ENCODE measurements at places on chromosomes 13 and 19.

DNA sequence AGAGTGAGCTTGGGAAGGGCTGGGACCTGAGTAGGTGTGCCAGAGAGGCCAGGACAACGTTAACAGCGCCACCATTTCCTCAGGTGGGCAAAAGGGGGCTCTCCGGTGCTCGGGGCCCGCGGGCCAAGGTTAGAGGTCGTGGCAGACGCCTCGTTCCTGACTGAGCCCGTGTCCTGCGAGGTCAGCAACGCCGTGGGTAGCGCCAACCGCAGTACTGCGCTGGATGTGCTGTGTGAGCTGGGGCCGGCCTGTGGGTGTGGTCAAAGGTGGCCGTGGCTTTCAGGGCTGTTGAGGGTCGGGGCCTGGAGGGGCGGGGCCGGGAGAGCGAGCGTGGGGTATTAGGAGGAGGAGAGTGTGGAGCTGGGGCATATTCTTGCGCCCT is 3.7 kb downstream of the KIRREL2 start:
- no peak for DNase-seq

DNA sequence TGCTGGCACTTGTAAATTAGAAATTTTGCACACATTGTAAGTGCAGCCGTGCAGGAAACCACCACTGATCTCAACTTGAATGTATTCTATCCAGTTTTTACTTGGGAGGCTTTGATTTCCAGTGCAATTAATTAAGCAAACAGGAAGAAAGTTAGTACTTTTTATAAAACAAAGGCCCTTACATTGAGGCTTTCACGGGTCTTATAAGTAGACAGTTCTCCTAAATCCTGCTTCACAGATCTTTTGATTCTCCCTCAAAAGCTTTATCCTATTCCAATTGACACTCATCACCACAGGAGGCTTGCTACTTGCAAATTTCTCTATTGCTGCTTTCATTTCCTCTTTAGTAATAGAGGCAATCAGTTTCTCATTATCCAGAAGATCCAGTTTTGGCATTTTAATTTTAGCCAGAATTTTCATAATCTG is 90.1 kb downstream of the ERCC5 start:
- DNase-seq, result no peak

GRCh38 chr13:46359714-46360113 is 27.3 kb downstream of the RUBCNL start:
- DNase-seq, result no peak

DNA sequence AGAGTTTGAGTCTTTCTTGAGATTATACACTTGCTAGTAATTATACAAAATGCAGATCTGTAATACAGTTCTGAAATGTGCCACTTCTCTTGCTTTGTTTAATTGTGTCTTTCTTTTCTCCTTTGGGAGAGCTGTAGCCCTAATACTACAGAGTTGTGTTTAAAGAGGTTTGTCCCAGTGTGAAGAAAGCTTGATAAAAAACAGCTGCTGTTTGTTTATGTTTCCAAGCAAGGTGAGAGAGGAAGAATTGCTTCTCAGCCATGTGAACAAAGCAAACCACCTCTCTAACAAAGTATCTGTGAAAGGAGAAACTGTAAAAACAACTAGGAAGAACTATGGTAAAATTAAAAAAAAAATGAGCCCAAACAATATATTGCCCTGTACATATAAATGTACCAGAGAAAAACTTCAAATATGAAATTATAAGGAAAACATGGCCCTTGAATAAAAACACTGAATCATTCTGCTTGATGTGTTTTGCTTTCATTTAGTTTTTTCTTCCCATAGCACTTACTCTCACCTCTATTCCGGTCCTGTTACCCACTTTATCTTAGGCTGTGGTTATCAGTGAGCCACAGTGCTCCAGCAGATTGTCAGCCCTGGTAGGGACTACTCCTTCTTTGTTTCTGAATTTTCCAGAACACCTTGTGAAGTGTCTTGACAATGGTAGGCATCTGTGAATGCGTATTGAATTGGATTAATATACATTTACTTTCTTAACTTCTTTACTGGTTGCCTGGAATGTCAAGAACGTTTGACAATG is 257.1 kb downstream of the MTUS2 start:
- no peak for DNase-seq

GRCh38 chr13:44685641-44686040 is 109.5 kb upstream of the TSC22D1 start:
- DNase-seq, result no peak

DNA sequence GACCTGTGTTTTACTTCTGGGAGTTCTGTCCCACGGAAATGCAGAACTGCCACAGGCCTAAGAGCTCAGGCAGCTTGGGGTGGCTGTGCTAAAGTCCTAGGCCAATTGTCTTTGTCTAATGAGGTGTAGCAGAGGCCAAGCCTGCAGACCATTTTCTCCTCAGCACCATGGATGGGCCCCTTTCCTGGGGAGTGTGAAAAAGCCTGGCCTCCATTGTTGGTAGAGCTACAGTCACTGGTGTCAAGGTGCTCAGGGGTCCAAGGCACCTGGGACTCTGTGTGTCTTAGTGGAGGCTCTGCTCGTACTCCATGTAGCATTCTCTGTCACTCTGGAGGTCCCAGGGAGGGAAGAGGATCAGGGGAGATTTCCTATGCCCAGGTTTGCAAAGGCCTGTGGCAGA is 329.6 kb downstream of the SLITRK5 start:
- no peak for DNase-seq

- DNase-seq, result no peak
Observed at GRCh38 chr13:73598020-73598712, 536.0 kb downstream of the KLF12 start.

DNA sequence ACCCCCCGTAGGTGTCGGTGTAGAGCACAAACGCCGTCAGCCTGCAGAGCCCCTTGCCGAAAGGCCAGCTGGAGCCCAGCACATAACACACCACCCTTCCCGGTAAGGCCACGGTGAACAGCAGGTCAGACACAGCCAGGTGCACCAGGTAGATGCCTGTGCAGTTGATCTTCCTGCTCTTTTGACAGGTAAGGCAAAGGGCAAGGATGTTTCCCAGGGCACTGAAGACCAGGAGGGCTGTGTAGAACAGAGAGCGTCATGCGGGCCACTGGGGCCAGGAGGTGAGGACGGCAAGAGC is 92.6 kb upstream of the TM9SF2 start:
- DNase-seq, result peak; percentile 45

DNA sequence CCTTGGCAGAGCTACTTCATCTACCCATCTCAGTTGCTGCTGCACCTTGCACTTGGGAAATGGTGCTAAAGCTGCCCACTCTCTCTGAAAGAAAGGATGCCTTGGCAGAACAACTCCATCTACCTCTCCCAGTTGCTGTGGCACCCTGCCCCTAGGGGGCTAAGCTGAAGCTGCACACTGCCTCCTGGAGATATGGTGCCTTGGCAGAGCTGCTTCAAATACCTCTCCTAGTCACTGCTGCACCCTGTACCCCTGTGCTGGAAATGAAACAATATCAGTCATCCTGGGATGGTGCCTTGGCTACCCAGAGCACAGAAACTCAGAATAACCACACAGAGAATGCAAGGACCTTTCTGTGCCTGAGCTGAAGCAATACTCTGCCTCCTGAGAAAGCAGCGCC is 615.8 kb downstream of the DIAPH3 start:
- DNase-seq, result no peak

DNA sequence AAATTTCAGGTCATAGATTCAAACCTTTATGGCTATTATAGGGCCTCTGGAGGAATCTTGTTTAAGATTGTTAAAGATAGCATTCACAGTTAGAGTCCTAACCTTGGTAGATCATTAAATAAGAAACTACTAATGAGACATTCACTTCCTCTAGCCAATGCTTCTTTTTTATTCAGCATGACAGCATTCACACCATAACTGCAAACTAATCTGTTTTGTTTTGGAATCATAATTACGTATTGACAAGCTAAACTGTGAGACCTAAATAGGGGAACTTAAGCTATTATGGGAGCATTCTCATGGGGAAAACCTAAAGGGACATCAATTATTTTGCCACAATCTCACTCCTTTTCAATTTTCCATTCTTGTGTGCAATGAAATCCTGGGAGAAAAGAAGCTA is 653.8 kb downstream of the PCDH9 start:
- no peak for DNase-seq

DNA sequence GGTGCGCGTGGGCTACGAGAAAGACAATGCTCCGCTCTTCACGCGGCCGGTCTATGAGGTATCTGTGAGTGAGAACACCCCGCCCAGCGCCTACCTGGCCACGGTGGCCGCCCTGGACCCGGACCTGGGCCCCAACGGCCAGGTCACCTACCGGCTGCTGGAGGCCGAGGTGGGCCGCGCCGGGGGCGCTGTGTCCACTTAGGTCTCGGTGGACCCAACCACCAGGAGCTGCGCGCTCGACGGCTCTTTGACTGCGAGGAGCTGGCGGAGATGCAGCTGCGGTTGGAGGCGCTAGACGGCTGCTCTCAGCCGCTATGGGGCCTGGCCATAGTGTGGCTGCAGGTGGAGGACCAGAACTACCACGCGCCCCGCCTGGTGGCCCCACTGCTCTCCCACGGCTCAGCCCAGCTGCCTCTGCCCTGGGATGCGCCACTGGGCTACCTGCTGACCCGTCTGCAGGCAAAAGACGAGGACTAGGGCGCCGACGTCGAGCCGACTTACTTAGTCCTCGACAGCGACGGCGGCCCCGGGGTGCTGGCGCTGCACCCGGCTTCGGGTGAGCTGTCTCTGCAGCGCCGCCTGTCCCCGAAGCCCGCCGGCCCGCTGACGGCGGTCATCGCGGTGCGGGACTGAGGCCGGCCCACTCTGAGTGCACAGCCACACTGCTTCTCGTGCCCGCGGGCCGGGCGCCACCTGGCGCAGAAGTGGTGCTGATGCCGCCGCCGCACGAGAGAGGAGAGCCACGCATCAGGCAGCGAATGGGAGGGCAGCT is 173.0 kb downstream of the OLFM4 start:
- no peak for DNase-seq

DNA sequence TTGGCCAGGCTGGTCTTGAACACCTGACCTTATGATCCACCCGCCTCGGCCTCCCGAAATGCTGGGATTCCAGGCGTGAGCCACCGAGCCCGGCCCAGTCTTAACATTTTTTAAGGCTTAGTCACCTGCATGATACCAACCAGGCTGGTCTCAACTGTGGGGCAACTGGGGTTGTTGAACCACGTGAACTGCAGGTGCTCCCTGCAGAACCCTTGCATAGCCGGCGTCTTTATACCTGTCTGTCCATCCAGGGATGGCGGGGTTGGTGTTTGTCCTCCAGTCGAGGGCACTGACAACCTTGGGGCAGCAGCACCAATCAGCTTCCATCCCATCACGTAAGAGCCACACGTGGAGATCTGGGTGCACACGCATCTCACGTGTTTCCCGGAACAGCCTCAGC is 24.8 kb upstream of the LILRA2 start:
- no peak for DNase-seq

DNA sequence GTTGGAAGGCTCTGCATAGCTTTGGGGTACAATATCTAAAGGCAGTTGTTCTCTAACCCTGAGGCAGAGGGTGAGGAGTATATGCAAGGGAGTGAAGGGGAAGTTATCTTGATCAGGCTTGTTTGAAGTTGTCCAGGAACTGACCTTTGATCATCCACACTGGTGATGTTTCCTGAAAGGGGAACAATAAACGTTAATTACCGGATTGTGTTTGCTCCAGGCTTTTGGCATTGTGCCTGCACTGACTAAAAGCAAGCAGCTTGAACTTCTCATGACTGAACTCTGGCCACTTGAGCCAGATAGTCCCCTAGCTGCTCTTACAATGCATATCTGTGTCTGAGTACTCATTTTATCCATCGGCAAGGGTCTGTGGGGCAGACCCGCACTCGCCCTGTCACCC is 27.0 kb upstream of the ZNF726 start:
- no peak for DNase-seq

GRCh38 chr13:52377898-52378297 is 28.1 kb downstream of the THSD1 start:
- DNase-seq, result no peak

GRCh38 chr13:50224534-50224933 is 209.3 kb downstream of the KCNRG start:
- no peak for DNase-seq

DNA sequence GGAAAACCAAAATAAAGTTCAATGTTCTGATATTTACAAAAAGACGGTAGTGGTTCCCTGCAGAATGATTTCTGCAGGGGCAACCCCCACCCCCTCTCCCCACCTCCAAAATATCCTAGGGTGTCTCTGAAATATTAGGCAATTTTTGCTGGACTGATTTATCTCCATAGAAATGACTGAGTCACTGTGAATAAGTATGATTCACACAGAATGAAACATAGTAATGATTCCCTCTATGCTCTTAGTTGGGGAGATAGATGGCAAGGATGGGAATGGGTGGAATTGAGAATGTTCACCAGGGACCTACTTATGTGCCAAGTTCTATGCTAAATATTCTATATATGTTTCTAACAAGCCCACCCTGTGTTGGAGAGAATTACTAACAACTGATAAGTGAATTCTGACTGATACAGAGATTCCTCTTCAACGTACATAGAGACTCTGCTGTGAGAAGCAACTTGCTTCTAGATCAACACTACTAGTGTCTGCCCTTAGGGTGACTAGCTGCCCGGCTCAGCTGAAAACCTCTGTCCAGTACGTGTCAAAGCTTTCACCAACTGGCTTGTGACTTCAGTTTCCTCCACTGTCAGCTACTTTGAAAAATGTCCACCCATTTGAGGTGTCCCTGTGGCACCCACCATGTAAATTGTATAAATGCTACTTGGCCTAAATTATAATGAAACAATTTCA is 38.4 kb upstream of the RAP2A start:
- DNase-seq, result no peak

GRCh38 chr19:13036366-13036976 is 41.2 kb downstream of the NFIX start:
- DNase-seq, result peak; percentile 95

All from ascending aorta (tissue), 2 donors.